Calu3 (cell line): ENCODE measurements at places on chromosomes 16 and 17. TPM values are rescaled to one million over a fixed set of nuclear protein-coding genes. Genes with fewer than 3 reads are reported as not detected.

Gene TBC1D3I
- 2.1 and 3.3 TPM in 2 replicates for total RNA-seq

DNA sequence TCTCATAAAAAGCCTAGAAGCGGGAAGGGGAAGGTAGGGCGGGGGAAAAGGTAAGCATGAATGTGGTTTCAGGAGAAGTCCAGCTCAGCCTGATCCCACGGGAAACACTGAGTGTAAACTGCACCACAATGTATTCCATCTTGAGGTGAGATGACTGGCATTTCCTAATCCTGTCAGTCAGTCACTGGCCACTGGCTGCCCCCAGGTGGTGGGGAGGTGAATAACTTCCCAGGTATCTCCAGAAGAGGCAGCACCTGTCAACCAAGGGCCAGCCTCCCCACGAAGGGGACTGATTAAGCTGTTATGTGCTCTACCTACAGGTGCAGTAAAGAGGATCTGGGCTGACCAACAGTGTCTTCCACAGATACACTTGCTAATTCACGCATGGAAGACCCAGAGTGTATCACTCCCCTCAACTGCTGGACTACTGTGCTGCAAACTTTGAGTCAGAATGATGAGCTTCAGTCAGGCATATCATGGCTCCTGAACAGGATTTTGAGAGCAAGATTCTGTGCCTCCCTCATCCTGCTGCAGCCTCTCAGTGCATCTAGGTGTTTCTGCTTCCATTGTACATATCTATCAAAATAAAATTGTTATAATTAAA is 108.5 kb upstream of the CCL2 start:
- H3K4me3 ChIP-seq = no peak overlapping the region
- peak; percentile 85 for DNase-seq
- peaks cover 8% of the 10 kb centered on the region for H3K27me3 ChIP-seq
- no peaks in the 10 kb centered on the region for H3K36me3 ChIP-seq
- H3K4me1 ChIP-seq = no peaks in the 10 kb centered on the region

DNA sequence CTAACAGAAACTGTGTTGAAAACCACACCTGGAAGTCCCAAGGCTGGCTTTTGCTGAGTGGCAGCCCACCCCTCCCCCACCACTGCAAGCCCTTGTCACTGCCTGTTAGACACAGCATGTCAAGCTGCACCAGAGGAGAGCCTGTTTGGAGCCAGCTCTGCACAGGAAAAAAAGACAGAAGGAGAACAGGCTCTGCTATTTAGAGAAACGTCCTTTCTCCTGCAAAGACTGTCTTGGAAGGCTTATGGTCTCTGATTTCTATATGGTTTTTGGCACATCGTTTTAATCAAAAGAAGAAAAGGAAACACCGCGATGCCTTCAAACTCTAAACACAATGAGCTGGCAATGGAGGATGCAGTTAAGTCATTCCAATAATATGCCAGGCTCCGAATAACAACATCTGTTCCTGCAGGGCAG is 275.5 kb downstream of the MAP2K4 start:
- no peak overlapping the region for H3K27ac ChIP-seq
- no peak overlapping the region for H3K4me3 ChIP-seq
- no peaks in the 10 kb centered on the region for H3K4me1 ChIP-seq
- DNase-seq = no peak

Gene TP53TG3B
- total RNA-seq = not detected in 2 replicates

DNA sequence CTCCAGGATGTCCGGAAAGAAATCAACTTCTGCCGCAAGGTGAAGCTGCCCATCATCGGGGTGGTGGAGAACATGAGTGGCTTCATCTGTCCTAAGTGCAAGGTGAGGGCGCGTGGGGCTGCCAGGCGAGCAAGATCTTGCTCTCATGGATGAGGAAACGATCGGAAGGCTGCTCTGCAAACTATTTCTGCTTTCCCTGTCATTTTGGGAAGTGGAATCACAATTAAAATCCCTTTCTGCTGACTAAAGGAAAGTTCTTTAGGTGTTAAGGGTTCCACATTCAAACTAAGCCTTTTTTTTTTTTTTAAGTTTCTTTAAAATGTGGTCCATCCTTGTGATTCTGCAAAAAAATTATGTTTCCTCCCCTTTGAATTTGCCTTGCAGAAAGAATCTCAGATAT is 17.7 kb downstream of the NUBP1 start:
- H3K27me3 ChIP-seq = no peaks in the 10 kb centered on the region
- no peak overlapping the region for H3K27ac ChIP-seq
- peaks cover 34% of the 10 kb centered on the region for H3K36me3 ChIP-seq
- no peak overlapping the region for H3K4me3 ChIP-seq

DNA sequence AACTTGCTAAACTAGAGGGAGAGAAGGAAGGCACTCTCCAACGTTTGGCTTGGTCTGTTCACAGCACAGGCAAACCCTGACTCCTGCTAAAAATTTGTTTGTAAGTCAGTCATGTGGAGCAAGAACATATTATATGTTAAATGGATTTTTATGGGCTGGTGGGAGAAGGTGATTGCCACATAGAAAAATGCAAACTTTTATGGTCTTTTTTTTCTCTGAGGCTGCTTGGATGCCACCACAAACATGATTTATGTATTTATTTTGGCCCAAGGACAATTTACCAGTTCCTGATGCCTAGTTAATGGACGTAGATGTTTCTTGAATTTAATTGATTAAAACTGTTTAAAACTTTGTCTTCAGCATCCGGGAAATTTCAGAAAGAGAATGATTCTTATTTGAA is 274.2 kb upstream of the MYOCD start:
- H3K4me3 ChIP-seq = no peak overlapping the region
- DNase-seq = no peak
- no peak overlapping the region for H3K27ac ChIP-seq
- no peaks in the 10 kb centered on the region for H3K36me3 ChIP-seq
- no peaks in the 10 kb centered on the region for H3K27me3 ChIP-seq

- no peaks in the 10 kb centered on the region for H3K36me3 ChIP-seq
- no peak for DNase-seq
- no peak overlapping the region for H3K27ac ChIP-seq
- H3K4me3 ChIP-seq = no peak overlapping the region
- peaks cover 13% of the 10 kb centered on the region for H3K4me1 ChIP-seq
- peaks cover 8% of the 10 kb centered on the region for H3K27me3 ChIP-seq
Measured at GRCh38 chr17:30326809-30327208, 7.0 kb downstream of the TMIGD1 start.

Gene C16orf96
- total RNA-seq = not detected in 2 replicates

- no peaks in the 10 kb centered on the region for H3K27me3 ChIP-seq
- peaks cover 29% of the 10 kb centered on the region for H3K36me3 ChIP-seq
- no peak for DNase-seq
- H3K4me1 ChIP-seq = peaks cover 31% of the 10 kb centered on the region
- no peak overlapping the region for H3K27ac ChIP-seq
- no peak overlapping the region for H3K4me3 ChIP-seq
Measured at GRCh38 chr17:78896834-78897663, 6.0 kb downstream of the CEP295NL start.

- peak overlapping the region; percentile 98 for H3K27ac ChIP-seq
- H3K27me3 ChIP-seq = no peaks in the 10 kb centered on the region
- H3K36me3 ChIP-seq = peaks cover 54% of the 10 kb centered on the region
- peaks cover 22% of the 10 kb centered on the region for H3K4me1 ChIP-seq
- DNase-seq = peak; percentile 8
Measured at GRCh38 chr17:68512960-68513474, 787 bp downstream of the PRKAR1A start.

- H3K36me3 ChIP-seq = no peaks in the 10 kb centered on the region
- H3K4me1 ChIP-seq = no peaks in the 10 kb centered on the region
- H3K27ac ChIP-seq = no peak overlapping the region
Measured at GRCh38 chr17:74460241-74460640, 6.2 kb upstream of the CD300A start.

- H3K4me3 ChIP-seq = peak overlapping the region; percentile 2
- H3K4me1 ChIP-seq = peaks cover 47% of the 10 kb centered on the region
- no peak for DNase-seq
- peaks cover 89% of the 10 kb centered on the region for H3K36me3 ChIP-seq
Measured at GRCh38 chr17:50393700-50394099, 3.6 kb downstream of the LRRC59 start.

Gene DDX28
- 16.8 and 21.5 TPM in 2 replicates for total RNA-seq

Gene DVL2
- 44.8 and 45.7 TPM in 2 replicates for total RNA-seq

DNA sequence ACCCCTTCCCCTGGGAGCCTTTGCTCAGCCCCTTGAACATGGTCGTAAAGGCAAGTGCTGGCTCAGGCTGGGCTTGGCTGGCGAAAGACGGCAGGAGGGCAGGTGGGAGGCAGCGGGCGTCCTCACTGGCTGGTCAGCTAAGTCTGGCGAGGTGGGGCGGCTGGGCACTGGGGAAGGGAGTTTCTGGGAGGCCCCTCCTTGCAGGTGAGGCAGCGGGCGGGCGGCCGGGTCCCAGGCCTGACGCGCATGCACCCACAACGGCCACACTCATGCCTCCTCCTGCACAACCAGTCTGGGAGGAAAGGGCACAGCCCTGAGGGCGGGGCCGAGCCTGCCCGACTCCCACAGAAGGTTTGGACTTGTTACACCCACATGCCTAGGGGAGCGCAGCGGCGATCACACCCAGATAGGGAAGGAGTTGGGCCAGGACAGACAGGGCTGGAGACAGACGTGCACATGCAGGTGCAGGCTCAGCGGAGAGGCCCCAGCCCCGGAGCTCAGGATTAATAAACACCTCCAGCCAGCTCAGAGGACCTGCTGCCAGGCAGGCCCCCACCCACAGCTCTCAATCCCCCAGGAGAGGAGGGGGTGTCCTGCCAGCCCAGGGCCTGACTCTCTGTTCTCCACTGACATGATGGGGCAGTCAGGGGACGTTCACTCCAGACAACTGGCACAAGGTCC is at the start of gene EVPL:
EVPL (minus strand) TSS at position 148 of the 681 bp plus-strand sequence; CDS start at position 40, 108 bp downstream.
- H3K27me3 ChIP-seq = no peaks in the 10 kb centered on the region
- H3K4me1 ChIP-seq = peaks cover 23% of the 10 kb centered on the region
- peak; percentile 94 for DNase-seq
- H3K27ac ChIP-seq = peak within 1 kb of the TSS; percentile 71

- H3K27ac ChIP-seq = no peak overlapping the region
- no peak overlapping the region for H3K4me3 ChIP-seq
- H3K27me3 ChIP-seq = no peaks in the 10 kb centered on the region
- no peak for DNase-seq
- H3K4me1 ChIP-seq = peaks cover 5% of the 10 kb centered on the region
- H3K36me3 ChIP-seq = no peaks in the 10 kb centered on the region
Measured at GRCh38 chr17:41434415-41434814, 6.4 kb downstream of the KRT38 start.

- H3K36me3 ChIP-seq = no peaks in the 10 kb centered on the region
- peak; percentile 10 for DNase-seq
- no peak overlapping the region for H3K27ac ChIP-seq
- H3K4me3 ChIP-seq = no peak overlapping the region
- H3K27me3 ChIP-seq = no peaks in the 10 kb centered on the region
- H3K4me1 ChIP-seq = no peaks in the 10 kb centered on the region
Measured at GRCh38 chr16:13436641-13437412, 483.1 kb upstream of the ERCC4 start.

Gene TBC1D3L
- 147 and 156 TPM in 2 replicates for total RNA-seq

DNA sequence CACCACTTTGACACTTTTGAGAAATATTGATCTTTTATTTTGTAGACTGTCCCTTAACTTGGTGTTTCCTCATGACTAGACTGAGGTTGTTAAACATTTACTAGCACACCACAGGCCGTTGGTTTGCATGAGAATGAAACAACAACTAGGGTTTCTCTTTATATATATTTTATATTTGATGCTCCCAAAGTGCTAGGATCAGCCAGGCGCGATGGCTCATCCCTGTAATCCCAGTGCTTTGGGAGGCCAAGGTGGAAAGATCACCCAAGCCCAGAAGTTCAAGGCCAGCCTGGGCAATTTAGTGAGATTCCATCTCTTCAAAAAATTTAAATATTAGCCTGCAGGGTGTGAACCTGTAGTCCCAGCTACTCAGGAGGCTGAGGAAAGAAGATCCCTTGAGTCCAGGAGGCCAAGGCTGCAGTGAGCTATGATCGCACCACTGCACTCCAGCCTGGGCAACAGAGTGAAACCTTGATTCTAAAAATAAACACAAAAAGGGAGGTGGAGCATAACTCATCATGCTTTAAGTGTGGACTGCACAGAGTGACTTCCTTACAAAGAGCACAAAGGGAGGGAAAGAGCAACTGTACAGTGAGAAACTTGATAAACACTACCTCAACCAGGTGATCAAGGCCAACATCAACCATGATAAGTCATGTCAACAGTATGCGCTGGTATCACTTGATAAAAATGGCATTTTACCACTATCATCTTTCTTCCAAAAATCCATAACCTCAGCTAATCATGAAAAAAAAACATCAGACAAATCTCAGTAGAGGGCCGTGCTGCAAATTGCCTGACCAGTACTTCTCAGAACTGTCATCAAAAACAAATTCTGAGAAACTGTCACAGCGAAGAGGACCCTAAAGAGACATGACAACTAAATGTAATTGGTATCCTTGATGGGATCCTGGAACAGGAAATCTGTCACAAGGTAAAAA is 72.8 kb upstream of the ATF7IP2 start:
- peak; percentile 27 for DNase-seq
- peak overlapping the region; percentile 21 for H3K27ac ChIP-seq
- peaks cover 4% of the 10 kb centered on the region for H3K36me3 ChIP-seq
- H3K4me1 ChIP-seq = peaks cover 23% of the 10 kb centered on the region

- H3K36me3 ChIP-seq = peaks cover 4% of the 10 kb centered on the region
- H3K27ac ChIP-seq = no peak overlapping the region
- no peak overlapping the region for H3K4me3 ChIP-seq
- no peak for DNase-seq
- no peaks in the 10 kb centered on the region for H3K4me1 ChIP-seq
- H3K27me3 ChIP-seq = no peaks in the 10 kb centered on the region
Measured at GRCh38 chr16:1460602-1461138, 14.2 kb downstream of the CLCN7 start.

Gene CCT6B
- 0.52 and 2.2 TPM in 2 replicates for total RNA-seq

Gene PMFBP1
- 6.2 and 8.5 TPM in 2 replicates for total RNA-seq
